Inflammatory macrophage treated with lipopolysaccharide for 4 hours (primary cell): ENCODE measurements at places on chromosomes 2 and 18.

GRCh38 chr2:177147093-177147694 is 65.4 kb upstream of the HNRNPA3 start:
- peak; percentile 74 for DNase-seq

- peak; percentile 99 for DNase-seq
Observed at GRCh38 chr2:186575302-186575701, 14.6 kb upstream of the ITGAV start.

DNA sequence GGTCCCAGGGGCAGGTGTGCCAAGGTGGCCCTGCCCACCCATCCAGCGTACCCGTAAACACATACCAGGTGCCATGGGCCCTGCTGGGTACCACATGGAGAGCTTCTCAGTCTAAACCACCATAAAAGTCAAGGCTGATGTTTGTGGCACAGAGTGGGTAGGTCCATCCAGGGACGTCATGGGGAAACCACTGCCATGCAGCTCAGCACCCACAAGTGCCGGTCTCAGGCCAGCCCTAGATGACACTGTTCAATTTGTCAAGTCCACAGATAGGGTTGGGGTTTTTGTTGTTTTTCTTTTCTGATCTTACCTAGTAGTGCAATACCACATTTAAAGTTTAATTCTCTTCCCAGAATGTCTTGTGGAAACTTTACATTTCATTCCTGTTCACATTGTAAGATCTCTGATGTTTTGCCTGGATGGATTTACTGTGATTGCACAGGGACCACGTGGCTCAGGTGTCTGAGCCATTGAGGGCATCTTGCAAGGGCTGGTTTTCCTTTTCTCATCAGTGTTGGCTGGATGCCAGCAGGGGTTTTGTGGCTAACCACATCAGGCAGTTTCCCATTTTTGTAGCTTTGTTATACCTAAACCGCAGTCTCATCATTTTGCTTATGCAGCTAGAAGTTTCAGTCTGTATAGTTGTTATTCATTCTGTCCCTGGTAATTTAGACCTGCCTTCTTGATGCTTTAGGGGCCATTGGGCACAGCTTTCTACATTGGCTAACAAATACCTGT is 64.7 kb downstream of the STK25 start:
- DNase-seq = peak; percentile 5

- DNase-seq = no peak
Observed at GRCh38 chr2:55180374-55180773, 51.7 kb downstream of the CLHC1 start.

- DNase-seq = peak; percentile 42
Observed at GRCh38 chr2:227029426-227030105, 134.4 kb downstream of the COL4A4 start.

GRCh38 chr2:86697551-86698104 is 22.5 kb upstream of the RMND5A start:
- DNase-seq = peak; percentile 52

DNA sequence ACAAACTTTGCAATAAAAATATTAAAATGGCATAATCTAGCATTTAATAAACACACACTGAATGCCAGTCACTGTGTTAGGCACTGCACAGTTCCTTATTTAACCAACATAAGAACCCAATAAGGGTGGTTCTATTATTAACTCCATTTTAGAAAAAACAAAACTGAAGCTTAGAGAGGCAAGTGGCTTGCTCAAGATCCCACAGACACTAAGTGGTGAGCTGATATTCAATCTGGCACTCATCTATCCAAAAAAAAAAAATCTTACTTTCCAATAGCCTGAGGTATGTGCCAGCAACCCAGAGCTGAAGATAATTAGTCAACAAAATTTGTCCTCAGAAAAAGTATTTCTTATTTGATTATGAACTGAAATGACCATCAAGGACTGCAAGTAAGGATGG is 799 bp downstream of the CYTIP start:
- DNase-seq = peak; percentile 79

- no peak for DNase-seq
Observed at GRCh38 chr2:54208364-54209240, 47.4 kb downstream of the TSPYL6 start.

DNA sequence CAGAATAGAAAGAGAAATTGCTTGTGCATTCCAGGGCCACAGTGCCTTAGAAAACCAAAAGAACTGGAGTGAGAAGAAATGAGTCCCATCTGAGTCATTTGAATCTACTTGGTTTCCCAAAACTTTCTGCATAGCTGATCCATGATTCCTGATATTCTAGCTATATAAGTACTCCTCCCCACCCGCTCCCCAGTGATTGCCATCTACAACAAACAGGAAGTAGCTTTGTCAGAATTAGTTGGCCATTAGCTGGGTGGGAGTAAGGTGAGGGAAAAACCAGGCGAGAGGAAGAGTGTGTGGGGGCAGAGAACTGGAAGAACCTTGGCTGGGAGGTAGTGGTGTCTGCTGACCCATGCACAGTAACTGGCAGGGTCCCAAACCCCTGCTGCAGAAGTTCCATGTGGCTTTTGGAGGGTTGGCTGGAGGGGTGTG is 122.1 kb downstream of the ACAA2 start:
- peak; percentile 14 for DNase-seq

- DNase-seq = peak; percentile 27
Observed at GRCh38 chr18:62187543-62188510, 772 bp downstream of the RELCH start.

- peak; percentile 5 for DNase-seq
Observed at GRCh38 chr18:3885209-3885792, 435.3 kb downstream of the TGIF1 start.

DNA sequence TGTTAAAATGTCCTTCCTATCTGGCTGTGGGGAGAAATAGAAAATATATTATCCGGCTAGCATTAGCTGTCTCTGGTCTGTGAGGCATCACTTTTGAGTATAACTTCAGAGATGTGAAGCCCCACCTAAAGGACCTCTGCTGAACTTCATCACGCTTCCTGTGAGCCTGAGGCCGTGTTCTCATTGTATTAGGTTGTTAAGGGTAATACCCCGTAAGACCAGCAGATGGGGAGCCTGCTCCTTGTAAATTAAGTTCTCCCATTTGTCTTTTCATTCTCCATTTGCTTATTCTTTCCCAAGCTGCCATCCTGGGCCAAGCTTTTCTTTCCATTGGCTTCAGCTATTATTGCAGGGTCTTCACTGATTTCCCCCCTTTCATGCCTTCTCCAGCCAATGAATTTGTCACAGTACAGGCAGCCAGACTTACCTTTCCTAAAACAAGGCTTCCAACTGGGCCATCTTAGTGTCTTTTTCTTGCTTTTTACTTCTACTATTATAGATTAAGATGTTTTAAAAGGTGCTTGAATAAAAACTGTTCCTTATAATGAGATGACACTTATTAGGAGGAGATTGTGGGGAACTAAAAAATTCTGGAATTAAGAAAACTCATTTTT is 12.4 kb downstream of the NIF3L1 start:
- DNase-seq = peak; percentile 88

DNA sequence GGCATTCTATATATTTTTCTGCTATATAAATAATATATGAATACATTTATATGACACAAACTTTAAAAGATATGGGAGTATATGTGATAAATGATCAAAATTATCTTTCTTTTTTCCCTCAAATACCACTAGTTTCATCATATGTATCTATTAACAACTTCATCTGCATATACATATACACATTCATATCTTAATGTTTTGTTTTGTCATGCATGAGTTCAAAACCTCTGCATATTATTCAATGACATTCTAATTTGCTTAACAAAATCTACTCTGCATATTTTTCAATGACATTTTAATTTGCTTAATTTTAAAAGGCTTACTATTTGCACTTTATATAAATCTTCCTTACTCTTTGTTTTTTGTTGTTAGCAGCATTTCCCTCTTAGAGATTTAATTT is 276.2 kb downstream of the PIK3C3 start:
- DNase-seq = no peak

DNA sequence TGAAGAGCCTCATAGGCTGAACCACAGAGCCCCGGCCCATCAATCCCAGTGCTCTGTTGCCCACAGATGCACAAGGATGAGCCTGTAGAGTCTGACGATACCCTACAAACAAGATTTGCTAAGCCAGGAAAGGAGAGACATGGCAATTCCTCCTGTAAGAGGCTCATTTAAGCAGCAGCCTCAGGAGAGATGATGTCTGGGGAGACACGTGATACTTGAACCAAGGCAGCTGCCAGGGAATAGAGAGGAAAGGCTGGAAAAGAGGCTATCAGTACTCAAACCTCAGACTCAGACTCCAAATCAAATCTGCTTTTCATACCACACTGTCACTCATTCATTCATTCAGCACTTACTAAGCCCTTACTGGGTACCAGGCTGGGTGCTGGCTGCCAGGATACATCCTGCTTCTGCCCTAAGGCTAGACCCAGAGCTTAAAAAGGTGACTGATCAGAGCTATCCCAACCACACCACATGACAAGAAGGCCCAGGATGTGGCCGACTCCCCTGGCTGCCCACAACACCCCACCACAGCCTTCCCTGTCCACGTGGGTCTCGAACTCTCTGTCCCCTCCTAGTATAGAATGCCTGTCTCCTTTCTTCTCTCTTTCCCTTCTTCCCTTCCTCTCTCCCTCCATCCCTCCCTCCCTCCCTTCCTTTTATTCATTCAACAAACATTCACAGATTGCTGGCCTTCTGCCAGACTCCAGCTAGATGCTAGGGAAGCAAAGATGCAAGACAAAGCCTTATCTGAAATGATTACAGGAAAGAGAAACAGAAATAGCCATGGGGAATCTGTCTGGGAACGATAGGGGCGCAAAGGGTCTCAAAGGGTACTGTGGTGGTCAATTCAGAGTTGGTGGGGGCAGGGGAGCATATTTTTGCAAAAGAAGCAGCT is 23.4 kb upstream of the KCNK3 start:
- no peak for DNase-seq

GRCh38 chr18:80033181-80034067 is 810 bp upstream of the RBFA start:
- DNase-seq = peak; percentile 89

GRCh38 chr2:95009412-95009811 is 16.1 kb upstream of the MAL start:
- DNase-seq = no peak

DNA sequence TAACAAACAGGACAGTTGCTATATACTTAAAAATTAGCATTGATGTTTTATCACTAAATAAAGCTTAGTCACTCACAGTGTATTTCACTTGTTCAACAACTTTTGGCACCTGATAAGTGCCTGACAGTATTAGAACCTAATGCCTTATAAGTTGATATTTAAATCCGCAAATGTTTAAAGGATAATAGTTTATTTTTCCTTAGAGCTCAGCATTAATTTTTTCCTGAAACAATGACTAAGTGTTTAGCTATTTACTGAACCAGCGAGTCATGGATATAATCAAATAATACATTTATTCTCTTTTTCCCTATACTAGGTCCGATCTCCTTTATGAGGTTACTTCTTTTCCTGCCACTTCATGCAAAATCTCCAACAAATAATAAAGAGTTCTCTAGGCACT is 146.0 kb upstream of the PGAP1 start:
- no peak for DNase-seq

DNA sequence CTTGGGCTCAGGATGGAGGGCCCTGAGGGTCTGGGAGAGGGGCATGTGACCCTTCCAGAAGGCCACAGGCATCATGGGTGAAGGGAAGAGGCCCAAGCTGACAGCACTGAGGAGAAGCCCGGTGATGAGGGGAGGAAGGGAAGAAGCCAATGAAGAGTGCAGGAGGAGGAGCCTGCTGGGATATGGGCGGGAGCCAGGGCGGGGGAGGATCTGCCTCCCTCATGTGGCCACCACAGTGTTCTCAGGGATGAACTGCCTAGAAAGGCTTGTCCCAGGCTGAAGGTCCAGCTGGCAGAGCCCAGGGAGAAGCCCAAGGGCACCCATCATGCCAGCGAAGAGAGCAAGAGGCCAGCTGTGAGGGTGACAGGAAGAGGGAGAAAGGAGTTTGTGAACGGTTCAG is 24.6 kb upstream of the PLB1 start:
- DNase-seq = no peak

- no peak for DNase-seq
Observed at GRCh38 chr2:236631281-236631855, 61.7 kb downstream of the ACKR3 start.

DNA sequence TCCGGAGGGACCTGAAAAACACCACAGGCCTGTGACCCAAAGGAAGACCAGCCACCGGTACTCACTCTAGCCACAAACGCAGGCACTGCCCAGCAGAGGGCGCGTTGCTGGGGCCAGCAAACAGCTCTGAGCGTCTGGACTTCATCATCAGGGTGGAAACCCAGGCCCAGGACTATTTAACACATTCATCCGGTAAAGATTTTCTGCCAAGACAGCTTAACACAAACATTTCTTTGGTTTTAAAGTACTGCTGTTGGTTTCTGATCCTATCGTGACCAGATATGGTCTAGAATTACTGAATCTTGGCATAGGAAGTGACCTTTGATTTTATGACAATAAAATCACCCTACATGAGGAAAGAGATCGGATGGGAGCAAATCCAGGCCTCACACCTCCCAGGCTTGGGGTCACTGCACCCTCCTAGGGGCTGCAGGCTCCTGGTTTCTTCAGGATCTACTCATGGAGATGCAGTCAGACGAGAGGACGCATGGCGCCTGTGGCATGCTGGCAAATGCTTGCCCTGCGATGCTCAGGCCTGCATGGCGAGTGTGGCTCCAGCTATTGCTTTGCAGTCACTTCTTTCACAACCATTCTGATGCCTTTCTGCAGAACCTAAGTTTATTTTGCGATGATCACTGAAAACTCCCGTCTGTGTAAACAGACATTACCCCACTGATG is 130.4 kb downstream of the COL4A4 start:
- peak; percentile 15 for DNase-seq

GRCh38 chr2:36963106-36963505 is 3.2 kb downstream of the STRN start:
- no peak for DNase-seq

- DNase-seq = no peak
Observed at GRCh38 chr2:16746833-16747232, 81.2 kb upstream of the CYRIA start.

DNA sequence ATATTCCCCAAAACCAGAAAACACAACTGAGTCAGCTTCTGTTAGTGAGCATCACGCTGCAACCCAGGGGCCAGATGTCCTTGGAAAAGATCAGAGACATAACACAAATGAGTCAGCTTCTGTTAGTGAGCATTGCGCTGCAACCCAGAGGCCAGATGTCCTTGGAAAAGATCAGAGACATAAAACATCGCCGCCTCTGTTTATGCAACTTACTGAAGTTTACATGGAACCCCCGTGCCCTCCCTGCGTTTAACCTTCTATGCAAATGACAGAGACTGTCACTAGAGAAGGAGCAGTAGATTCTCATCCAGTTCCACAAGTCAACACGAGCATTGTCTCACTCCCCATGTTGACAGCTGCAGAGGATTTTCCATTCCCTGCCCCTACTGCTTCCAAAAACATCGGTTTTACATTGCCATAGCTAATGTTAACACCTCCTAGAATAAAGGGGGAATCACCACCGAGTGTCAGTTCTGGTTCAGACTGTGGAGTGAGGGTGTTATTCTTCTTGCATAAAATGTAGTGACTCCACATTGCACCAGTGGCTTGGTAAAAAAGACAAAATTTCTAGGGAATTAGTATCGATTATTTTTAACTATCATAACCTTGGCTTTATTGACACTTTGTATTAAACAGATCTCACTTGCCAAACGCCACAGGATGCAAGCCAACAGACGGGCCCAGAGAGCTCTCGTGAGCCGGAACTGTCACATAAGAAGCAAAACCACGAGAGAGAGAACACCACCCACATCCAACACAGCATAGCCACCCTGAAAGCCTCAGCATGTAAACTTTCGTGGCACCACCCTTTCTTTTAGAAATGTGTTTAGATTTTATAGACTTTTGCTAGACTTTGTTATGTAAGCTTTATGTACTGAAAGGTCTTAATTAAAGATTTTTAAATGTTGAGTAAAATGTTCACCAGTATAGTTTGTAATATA is 87.7 kb downstream of the SH3YL1 start:
- DNase-seq = no peak
